ENCODE measurements at places on chromosomes 4 and X. TPM values are rescaled to one million over a fixed set of nuclear protein-coding genes. Genes with fewer than 3 reads are reported as not detected.

DNA sequence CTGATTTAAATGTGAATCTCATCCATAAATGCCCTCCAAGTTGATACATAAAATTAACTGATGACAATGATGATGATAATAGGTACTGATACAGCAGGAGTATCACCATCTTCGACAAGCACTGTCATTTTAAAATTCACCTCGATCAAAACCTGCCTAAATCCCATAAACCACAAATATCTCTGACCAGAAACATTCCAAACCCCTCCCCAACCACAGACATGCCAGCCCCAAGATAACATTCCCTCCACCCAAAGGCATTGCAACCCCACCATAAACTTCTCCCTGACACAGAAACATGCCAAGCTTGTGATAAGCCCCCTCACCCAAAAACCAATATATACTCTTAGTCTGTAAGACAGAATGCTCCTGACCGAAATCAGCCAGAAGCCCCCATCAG lies 63.7 kb upstream of the WDFY3 start:
- no peak for DNase-seq

DNA sequence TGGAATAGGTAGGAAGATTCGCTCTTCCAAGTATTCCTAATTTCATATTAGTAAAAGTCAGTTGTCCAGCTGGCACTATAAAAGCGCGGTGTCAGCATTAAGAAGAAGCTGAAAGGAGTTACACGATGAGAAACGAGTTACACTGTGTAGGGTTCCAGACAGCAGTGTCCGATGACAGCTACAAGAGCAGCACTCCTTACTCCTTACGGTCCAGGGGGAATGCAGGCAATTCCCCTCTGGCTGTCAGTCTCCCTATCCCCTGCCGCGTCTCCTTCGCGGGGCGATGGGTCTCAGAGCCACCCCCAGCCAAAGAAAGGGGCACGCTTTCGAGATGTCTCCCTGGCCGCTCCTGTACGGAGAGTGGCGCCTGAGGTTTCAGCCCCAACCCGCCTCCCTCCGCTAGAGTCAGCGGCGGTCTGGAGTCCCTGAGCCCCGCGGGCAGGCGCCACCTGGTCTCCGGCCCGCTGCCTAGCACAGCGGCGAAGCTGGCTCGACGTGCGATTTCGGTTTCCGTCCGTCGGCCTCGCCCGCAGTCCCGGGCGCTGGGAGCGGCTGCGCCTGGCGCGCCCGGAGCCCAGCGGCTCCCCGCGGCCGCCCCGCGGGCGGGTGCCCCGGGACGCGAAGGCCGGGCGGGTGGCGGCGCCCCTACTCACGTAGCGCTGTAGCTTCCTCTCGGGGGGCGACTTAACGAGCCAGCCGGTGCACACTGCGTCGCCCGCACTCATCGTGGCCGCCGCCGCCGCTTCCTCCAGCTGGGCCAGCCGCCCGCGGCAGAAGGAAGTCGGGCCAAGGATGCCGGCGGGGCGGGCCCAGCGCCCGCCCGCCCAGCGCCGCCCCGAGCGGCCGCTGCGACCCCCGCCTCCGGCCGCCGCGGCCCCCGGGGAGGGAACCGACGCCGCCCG lies at the start of gene GAB3:
GAB3 (minus strand) TSS at position 777 of the 902 bp plus-strand sequence; CDS start at position 725, 52 bp downstream.
- DNase-seq = peak; percentile 51

DNA sequence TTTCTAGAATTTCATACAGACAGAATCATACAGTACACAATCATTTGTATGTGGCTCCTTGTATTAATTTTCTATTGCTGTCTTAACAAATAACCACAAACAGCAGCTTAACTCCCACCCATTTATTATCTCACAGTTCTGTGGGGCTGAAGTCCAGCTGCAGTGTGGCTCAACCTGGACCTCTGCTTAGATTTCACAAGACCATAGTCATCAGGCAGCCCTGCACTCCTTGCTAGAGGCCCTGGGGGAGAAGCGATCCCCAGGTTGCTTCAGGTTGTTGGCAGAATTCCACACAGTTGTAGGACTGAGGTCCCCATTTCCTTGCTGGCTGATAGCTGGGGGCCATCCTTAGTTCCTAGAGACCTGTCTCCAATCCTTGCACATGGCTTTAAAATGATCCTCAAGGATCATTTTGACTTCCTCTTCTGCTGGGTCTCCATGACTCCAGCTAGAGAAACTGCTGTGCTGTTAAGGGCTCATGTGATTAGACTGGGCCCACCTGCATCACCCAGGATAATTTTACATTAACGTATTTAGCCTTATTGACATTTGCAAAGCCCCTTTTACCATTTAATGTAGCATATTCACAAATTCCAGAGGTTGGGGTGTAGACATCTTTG lies 60.9 kb upstream of the SMAD1 start:
- no peak for DNase-seq

GRCh38 chr4:25213347-25213979 lies 20.4 kb upstream of the PI4K2B start:
- no peak for DNase-seq

- DNase-seq = no peak
These were observed 2.2 kb downstream of the PDE5A start for GRCh38 chr4:119626420-119626819.

DNA sequence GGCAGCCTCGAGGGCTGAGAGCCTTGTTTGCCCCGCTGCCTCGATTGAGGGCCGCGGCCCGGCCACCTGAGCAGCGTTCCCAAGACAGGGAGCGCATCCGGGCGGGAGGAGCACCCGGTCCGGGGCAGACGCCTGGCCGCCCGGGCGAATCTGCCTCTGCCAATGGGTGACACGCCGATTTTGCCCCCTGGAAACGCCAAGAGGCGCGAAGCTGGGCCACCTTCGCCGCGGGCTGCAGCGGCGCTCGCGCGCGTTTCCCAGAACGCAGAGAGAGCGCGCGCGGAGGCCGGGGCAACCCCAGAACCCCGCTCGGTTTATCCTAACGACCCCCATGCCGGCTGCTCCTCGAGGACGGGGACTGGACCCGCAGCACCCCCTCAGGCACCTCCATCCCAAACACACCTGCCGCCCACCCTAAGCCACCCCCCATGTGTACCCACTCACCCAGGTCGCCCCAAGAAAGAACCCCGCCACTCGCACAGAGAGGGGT lies 575 bp downstream of the MAP7D2 start:
- DNase-seq = no peak

DNA sequence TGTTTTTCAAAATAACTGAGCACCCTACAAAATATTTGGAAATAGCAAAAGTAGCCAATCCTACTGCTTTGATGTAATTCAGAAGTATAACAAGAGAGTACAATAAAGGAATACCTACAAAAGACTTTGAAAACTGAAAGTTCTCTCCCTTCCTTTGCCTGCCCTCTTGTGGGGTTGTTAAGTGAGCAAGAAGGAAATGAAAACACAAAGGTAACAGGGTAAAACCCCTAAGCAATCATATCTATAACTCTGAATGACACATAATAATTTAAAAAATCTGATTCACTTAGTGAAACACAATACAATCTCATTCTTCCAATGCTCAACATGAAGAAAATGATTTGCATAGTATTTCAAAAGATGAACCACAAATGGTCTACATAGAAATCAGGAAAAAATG lies 98.2 kb downstream of the FRYL start:
- no peak for DNase-seq

GRCh38 chrX:23911126-23911835 lies 3.5 kb downstream of the CXorf58 start:
- no peak for DNase-seq

DNA sequence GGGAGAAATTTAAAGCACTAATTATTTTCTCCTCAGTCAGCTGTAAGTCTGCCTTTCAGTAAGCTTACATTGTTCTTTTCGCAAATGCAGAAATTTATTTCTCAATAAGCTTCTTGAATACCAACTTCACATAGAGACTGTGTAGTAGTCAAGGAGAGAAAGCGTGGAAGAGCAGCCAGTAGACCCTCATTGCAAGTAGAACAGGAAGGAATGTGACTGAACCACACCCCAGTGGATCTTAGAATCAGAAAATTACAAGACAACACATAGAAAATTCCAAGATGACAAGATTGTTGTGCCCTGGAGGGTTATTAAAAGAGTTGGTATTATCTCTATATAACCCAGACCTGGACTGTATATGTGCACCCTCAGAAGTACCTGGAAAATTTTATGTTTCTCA lies 216.9 kb downstream of the RELL1 start:
- DNase-seq = no peak

GRCh38 chr4:70709611-70710205 lies 12.1 kb upstream of the RUFY3 start:
- DNase-seq = no peak

- no peak for DNase-seq
These were observed 132.1 kb upstream of the CXCL13 start for GRCh38 chr4:77473509-77473908.

DNA sequence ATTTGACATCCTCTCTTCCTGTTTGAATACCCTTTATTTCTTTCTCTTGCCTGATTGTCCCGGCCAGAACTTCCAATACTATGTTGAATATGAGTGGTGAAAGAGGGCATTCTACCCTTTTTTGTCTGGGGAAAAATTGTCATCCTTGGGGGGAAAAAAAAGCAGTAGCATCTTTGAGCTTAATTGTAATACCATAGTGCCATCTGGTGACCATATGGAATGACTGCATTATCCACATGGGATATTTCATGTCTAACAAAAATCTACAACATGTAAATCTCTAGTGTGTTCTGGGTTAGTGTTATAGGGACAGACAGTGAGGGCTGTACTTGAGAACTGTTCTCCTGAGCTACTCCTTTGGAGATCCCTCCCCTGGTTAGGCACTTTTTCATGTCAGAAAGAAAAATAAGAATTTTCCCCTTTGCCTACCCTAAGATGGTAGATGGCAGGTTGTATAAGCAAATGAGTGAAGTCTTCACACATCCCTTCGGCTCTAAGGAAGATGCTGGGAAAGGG lies 26.0 kb downstream of the CAPN6 start:
- DNase-seq = no peak

The SERPINA7 gene
- total RNA-seq = not detected

GRCh38 chrX:2974961-2975360 lies 31.4 kb upstream of the ARSH start:
- DNase-seq = no peak

The SLITRK4 gene
- not detected for total RNA-seq

DNA sequence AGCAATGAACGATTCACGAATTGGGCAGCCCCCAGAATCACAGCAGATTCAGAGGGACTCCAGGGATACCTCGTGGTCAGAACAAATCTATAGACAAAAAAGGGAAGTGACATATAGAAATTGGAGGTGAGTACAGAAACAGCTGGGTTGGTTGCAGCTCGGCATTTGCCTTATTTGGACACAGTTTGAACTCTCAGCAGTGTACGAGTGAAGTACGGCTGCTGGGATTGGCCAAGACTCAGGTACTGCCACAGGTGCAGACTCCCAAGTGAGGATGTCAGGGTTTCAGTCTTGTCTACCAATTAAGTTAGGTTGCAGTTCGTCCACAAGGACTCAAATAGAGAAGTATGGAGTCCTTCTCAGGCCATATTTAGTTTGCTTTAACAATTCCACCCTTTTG lies 28.2 kb downstream of the HTT-AS start:
- no peak for DNase-seq

DNA sequence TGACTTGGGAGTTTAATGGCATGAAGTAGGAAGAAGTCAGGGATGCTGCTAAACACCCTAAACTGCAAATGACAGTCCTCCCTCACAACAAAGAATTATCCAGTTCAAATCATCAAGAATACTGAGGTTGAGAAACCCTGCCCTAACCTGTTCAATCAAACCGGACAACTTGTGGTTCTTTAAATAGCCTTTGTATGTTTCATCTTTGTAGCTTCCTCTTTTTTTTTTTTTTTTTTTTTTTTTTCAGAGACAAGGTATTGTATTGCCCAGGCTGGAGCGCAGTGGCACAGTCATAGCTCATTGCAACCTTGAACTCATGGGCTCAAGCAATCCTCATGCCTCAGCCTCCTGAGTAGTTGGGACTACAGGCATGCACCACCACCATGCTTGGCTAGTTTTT lies 52.5 kb upstream of the TTC29 start:
- no peak for DNase-seq

- peak; percentile 14 for DNase-seq
These were observed 82.9 kb downstream of the LAS1L start for GRCh38 chrX:65451663-65452062.

GRCh38 chr4:155787113-155787710 lies 28.4 kb downstream of the GUCY1B1 start:
- DNase-seq = no peak

The COX7B2 gene
- not detected for total RNA-seq

The DNAJB14 gene
- total RNA-seq = 58.1 TPM

The DCLK2 gene
- 3.1 TPM for total RNA-seq

GRCh38 chr4:189311251-189311650 lies 629.4 kb upstream of the FRG1 start:
- no peak for DNase-seq

DNA sequence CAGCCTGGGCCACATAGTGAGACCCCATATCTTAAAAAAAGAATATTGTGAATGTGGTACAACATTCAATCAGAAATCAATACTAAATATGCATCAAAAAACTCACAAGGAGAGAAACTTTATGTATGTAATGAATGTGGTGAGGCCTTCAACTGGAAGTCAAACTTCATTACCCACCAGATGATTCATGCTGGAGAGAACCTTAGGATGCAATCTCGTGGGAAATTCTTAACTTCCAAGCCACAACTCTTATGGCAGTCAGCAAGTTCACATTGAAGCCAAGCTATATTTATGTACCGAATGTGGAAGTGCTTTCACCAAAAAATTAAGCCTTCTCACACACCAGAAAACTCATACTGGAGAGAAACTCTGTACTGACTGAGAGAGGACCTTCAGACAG lies 84.5 kb upstream of the UXT start:
- no peak for DNase-seq

The PPP4R3C gene
- total RNA-seq = not detected

GRCh38 chrX:120260369-120260768 lies 9.8 kb downstream of the ZBTB33 start:
- DNase-seq = no peak

GRCh38 chr4:110155654-110156053 lies 42.8 kb downstream of the ELOVL6 start:
- DNase-seq = no peak

DNA sequence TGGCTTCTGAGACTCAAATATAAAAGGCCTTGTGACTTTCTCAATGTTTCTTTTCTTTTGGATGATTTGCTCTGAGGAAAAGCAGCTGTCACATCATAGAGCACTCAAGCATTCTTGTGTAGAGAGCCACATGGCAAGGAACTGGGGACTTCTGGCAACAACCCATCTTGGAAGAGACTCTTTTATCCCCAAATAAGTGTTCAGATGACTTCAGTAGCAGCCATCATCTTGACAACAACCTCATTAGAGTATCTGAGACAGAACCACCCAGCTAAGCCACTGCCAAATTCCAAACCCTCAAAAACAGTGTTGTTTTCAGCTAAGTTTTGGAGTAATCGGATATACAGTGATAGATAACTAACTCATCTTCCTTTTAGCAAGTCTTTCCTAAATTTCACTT lies 1431.7 kb upstream of the IGFBP7 start:
- no peak for DNase-seq

The CXCL13 gene
- total RNA-seq = 0.24 TPM

The SULT1E1 gene
- total RNA-seq = 0.47 TPM

GRCh38 chr4:158079661-158080060 lies 93.2 kb downstream of the GASK1B start:
- no peak for DNase-seq

DNA sequence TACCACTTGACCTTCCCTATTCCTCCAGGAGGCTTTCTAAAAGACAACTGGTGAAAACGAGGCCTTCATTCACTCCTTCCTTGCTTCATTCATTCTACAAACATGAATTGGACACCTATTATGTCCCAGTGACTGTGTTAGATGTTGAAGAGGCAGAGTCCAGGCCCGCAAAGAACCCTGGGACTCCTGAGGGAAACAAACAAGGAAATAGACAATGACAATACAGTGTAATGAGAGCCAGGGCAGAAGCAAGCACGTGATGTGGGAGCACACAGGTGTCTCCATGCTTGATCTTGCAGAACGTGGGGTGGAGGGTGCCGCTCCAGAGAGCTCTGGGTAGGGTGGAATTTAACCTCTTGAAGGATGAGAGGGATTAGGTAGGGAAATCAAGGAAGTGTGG lies 137.6 kb upstream of the KLF3 start:
- DNase-seq = peak; percentile 53

The TMPRSS11B gene
- total RNA-seq = not detected

All from left colon (tissue), 2 donors.